Diencephalon (tissue), 1 donor: ENCODE measurements at places on chromosomes 12 and 14. TPM values are rescaled to one million over a fixed set of nuclear protein-coding genes. Genes with fewer than 3 reads are reported as not detected.

The TRPV4 gene
- total RNA-seq: 0.92 TPM

The WNT1 gene
- total RNA-seq: not detected

The CCNT1 gene
- 39.2 TPM for total RNA-seq

The JPH4 gene
- 50.3 TPM for total RNA-seq

The GLT1D1 gene
- 24.9 TPM for total RNA-seq

The PDE3A gene
- total RNA-seq: 15.5 TPM

The KLRK1 gene
- 0.92 TPM for total RNA-seq

The RND1 gene
- 26.1 TPM for total RNA-seq

The KRT6C gene
- not detected for total RNA-seq

The KRT75 gene
- not detected for total RNA-seq

The CLEC4C gene
- not detected for total RNA-seq

The AKAP3 gene
- 3.7 TPM for total RNA-seq

The NOVA1 gene
- 110 TPM for total RNA-seq

The TOMM20L gene
- not detected for total RNA-seq

The ARHGAP9 gene
- 2.1 TPM for total RNA-seq

The CKB gene
- total RNA-seq: 328 TPM

The KLRC2 gene
- total RNA-seq: 4.4 TPM

The ACOT4 gene
- total RNA-seq: 1.8 TPM

The AQP5 gene
- total RNA-seq: 0.92 TPM

The RTN1 gene
- total RNA-seq: 936 TPM

The SLC6A13 gene
- 17.8 TPM for total RNA-seq

The MYF6 gene
- 0.92 TPM for total RNA-seq

The TEP1 gene
- 8.8 TPM for total RNA-seq

The C14orf39 gene
- total RNA-seq: 0.92 TPM

The ZNF891 gene
- 9.5 TPM for total RNA-seq

The CARMIL3 gene
- 28.8 TPM for total RNA-seq

The MED13L gene
- total RNA-seq: 159 TPM

The FOXG1 gene
- total RNA-seq: 19.8 TPM

The IFNG-AS1 gene
- total RNA-seq: not detected

The SMIM41 gene
- total RNA-seq: not detected

The FAR2 gene
- 75.9 TPM for total RNA-seq

The ATN1 gene
- total RNA-seq: 13.1 TPM

The GPR132 gene
- total RNA-seq: 0.46 TPM

The SLC2A3 gene
- total RNA-seq: 74.5 TPM

The KLRF1 gene
- total RNA-seq: 0.46 TPM

The EXOC3L4 gene
- total RNA-seq: 0.46 TPM

The SLC6A12 gene
- 11.8 TPM for total RNA-seq

The UNG gene
- 27.0 TPM for total RNA-seq

The CRIP1 gene
- total RNA-seq: 2.3 TPM

The LRRK2 gene
- 14.3 TPM for total RNA-seq

The NANOG gene
- total RNA-seq: not detected
